HepG2 (cell line): ENCODE measurements at places on chromosomes 4 and X. TPM values are rescaled to one million over a fixed set of nuclear protein-coding genes. Genes with fewer than 3 reads are reported as not detected.

The HPSE gene
- not detected in 2 replicates for polyA plus RNA-seq

The RASGEF1B gene
- 0.04 and 0.05 TPM in 2 replicates for polyA plus RNA-seq

The GC gene
- polyA plus RNA-seq, result 0.18 TPM in 2 replicates

The TBX22 gene
- not detected in 2 replicates for polyA plus RNA-seq

The AFM gene
- 0.13 TPM in 2 replicates for polyA plus RNA-seq

The ARSD gene
- 6.4 and 6.8 TPM in 2 replicates for polyA plus RNA-seq

The VEGFC gene
- polyA plus RNA-seq, result not detected in 2 replicates

The METAP1 gene
- polyA plus RNA-seq, result 39.1 and 53.5 TPM in 2 replicates

The RBM46 gene
- polyA plus RNA-seq, result not detected in 2 replicates

The ARHGAP36 gene
- not detected in 2 replicates for polyA plus RNA-seq

The PPARGC1A gene
- 26.3 and 37.3 TPM in 2 replicates for polyA plus RNA-seq

The MAGED4B gene
- 104 and 113 TPM in 2 replicates for polyA plus RNA-seq

DNA sequence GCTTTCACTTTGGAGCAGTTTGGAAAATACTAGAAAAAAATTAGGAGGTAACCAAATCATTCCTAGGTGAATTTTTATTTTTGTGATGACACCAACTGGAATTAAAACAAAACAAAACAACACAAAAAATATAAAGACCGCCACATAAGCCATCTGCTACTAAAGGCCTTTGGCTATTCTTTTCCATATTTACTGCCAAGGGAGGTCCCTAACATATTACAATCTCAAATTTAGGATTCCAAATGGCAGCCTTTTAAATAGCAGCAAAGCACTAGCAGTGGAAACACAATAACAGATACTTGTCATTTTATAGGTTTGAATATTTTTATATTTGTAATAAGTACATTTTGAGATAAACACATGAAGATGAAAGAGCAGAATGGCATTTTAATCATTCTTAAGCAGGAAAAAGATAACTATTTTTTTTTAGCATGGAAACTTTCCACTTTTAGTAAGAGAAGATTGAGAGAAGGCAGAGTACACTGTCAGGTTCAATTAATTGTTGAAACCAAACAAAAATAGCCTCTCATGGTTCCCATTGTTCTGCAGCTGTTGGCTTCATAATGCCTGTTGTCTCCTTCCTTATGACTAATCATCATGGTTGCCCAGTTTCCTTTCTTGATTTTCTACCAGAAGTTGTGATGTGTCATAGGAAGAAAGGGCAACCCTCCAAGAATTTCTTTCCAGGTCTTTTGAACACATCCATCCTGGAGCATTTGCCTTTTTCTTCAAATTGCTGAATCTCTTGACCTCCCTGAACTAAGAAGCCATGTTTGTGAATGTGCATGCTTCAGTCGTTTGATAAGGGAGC lies 219.0 kb upstream of the EMCN start:
- no peak for DNase-seq

DNA sequence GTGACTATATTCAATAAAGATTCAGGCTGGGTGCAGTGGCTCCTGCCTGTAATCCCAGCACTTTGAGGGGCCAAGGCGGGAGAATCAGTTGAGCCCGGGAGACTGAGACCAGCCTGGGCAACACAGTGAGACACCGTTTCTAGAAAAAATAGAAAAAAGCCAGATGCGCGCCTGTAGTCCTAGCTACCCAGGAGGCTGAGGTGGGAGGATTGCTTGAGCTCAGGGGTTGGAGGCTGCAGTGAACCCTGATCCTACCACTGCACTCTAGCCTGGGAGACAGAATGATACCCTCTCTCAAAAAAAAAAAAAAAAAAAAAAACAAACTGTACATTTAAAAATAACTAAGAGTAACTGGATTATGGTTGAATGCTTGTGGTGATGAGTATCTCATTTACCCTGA lies 1.1 kb downstream of the NUDT6 start:
- no peak for DNase-seq

DNA sequence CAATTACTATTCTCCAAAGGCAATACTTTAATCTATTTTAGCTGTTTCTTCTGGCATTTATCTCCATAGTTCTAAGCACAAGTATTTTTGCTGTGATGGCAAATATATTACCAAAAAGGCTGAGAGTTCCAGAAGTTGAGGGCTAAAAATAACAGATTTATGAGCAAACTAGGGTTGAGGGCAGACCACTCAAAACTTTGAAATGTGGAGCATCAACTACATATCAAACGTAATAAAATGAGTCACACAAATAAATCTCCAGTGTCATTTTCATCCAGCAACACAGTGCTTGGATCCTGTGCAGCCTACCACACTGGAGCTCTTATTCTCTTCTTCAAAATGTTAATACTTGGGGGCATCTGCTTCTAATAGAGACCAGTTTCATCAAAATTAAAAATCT lies 163.9 kb downstream of the HS3ST1 start:
- DNase-seq, result no peak

DNA sequence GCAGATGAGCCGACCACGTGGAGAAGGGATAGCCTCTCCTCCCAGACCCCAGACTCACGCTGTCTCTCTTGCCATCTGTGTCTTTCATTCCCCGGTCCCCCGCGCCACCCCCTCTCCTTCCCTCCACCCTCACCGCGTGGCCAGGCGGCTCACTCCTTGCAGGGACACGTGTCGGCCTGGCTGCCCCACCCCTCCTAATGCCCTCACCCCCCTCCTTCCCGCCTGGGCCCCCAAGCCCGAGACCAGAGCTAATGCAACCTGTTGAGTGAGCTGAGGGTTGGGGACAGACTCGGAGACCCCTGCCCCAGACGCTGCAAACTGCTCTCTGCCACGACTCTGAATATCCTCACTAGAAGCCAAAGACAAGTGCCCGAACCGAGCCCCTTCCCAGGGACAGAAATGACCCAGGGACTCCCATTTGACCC lies 1.8 kb downstream of the SLC38A5 start:
- no peak for DNase-seq

- DNase-seq, result no peak
Measured at GRCh38 chr4:177057186-177057585, 252.5 kb upstream of the NEIL3 start.

GRCh38 chr4:101835121-101835904 lies 44.8 kb downstream of the BANK1 start:
- peak; percentile 15 for DNase-seq

GRCh38 chr4:141524116-141524515 lies 112.3 kb upstream of the IL15 start:
- DNase-seq, result no peak

DNA sequence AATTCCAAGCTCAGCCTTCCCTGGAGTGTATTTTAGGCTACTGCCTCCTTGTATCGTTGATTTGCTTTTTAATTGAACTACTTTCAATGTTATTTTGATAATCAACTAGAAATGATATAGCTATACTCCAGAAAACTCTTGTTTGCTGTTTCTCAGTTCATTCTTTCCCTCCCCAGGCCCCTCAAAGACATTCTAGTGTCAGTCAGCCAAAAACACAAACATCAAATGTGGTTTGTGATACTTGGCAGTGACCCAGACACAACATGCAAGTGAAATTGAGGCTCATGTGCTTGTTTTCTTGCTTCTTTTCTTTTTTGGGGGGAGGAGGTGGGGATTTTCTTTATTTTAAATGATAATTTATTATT lies 7.6 kb downstream of the FAT4 start:
- no peak for DNase-seq

DNA sequence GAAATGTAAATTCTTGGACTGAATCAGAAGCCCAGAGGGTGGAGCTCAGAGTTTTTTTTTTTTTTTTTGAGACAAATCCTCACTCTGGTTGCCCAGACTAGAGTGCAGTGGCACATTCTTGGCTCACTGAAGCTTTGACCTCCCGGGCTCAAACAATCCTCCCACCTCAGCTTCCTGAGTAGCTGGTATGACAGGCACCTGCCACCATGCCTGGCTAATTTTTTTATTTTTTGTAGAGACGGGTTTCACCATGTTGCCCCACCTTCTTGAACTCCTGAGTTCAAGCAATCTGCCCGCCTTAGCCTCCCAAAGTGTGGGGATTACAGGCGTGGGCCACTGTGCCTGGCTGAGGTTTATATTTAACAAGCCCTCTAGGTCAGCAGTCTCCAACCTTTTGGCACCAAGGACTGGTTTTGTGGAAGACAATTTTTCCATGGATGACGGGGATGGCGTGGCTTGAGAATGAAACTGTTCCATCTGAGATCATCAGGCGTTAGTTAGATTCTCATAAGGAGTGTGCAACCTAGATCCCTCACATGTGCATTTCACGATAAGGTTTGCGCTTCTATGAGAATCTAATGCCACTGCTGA lies 76.7 kb downstream of the FHIP1A start:
- no peak for DNase-seq

DNA sequence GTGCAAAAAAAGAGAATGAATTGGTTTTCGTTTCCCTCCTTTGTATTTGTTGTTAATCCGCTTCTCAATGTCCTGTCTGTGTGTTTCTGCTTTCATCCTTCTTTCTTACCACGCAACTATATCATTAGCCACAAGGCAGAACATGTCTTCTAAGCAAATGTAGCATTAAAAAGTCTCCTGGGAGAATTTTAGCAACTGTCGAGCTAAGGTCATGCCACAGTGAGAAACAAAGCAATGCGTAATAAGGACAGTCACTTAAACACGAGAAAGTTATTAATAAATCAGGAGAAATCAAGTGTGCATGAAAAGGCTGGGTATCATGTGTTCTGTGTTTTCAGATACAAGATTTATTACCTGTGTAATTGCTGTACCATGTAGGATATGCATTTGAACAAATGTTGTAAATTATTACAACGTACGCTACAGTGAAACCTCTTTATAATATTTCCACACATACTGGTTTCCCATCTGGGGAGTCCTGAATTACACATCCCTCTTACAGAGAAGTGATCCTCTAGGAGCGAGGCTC lies 890.8 kb downstream of the TRIML1 start:
- no peak for DNase-seq

DNA sequence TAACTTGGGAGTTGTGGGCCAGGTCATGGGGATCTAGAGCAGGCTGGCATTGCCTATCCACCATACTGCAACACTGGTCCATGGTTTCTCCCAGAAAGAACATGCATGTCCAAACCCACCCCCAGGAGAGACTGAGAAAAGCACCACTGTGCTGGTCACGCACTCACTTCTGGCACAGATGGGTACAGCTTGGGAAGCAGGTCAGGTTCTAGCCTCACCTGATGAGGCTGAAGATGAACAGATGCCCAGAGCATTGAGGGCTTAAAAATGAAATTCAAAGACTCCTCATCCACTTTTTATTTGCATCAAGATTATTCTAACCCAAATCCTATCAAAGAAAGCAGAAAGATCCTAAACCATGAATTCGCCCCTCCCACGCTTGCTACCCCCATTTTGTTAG lies 125.9 kb upstream of the RAI2 start:
- no peak for DNase-seq

GRCh38 chr4:26044524-26044923 lies 130.5 kb downstream of the SMIM20 start:
- DNase-seq, result no peak
